ENCODE measurements at places on chromosomes 5 and 9. TPM values are rescaled to one million over a fixed set of nuclear protein-coding genes. Genes with fewer than 3 reads are reported as not detected.

DNA sequence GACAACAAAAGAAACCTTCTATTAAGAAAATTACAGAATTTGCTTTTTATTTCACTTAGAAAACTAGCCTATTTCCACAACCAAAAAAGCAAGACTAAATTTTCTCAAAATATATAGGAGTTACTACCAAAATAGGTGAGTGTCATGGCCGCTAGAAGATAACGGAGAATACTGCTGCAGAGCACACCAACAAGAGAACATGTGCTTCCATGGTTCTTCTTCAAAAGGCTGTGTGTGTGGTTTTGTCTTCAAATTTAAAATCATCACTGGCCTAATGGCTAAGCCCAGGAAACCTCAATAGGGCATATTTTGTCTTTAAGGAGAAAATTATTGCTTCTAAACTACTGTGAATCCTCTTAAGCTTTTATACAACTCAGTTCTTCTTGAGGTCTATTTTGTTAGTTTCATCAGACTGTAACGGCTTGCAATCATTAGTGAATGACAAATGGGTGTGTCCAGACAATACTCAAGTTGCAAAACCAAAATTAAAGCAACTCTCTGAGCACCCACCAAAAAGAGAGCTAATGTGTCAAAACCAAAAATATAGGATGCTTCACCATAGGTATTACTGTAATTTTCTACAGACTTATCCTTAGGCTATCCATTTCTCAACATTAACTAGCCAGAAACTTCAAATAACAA is 3.3 kb downstream of the SETX start:
- no peak for DNase-seq

DNA sequence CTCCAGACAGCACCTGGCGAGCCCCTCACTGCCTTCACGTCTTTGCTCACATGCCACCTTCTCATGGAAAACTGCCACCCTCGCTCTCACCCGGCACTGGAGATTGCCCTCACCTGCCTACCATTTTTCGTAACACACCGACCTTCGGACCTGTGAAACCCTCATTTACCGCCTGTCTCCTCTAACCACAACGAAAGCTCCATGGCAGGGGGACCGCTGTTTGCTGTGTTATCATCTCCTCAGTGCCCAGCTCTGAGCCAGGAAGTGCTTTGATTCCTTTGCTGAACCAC is 109.2 kb upstream of the PHYKPL start:
- DNase-seq = no peak

DNA sequence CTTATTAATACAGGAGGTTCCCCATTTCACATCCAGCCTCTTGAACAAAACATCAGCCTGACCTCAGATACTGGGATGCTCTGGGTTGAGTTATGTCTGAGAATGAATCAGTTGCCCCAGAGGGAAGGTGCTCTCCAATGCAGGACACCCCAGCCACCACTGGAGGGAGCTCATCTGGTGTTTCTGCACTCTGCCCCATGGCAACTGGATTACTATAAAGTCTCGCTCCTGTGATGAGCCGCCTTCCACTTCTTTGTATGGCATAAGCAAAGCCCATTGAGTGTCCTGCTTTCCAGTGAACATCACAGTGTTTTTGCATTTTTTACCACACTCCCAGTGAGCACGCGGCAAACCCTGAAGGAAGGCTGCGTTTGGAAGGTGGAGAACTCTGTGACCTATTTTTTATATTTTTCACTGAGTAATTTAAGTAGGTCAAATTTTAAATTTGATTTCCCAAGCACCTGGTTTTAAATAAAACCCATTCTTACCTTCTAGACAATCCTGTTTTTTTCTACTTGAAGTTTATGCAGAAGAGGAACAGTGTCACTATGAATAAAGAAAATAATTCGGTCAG is 176.9 kb upstream of the WWC1 start:
- no peak for DNase-seq

GRCh38 chr5:80355686-80356085 is 35.9 kb downstream of the SPZ1 start:
- no peak for DNase-seq

GRCh38 chr5:86115164-86115563 is 502.6 kb upstream of the COX7C start:
- no peak for DNase-seq

GRCh38 chr5:178522361-178522760 is 67.8 kb downstream of the COL23A1 start:
- DNase-seq = no peak

DNA sequence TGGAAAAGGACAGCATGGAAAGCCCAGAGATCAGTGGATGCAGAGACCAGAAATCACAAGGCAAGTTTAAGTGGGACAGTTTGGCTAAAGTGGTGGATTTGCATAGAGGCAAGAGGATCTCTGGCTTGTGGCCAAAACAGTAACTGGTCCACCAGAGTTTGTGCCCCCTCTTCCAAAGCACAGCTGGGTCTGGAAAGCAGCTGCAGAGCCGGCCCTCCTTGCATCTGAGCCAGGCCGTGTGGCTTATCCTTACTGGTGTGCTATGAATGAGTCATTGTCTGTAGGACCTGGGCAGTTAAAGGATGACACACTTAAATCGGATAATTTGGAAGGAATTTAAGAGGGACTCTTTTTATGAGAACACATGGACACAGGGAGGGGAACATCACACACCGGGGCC is 146.6 kb downstream of the PIP5K1B start:
- DNase-seq = peak; percentile 51

DNA sequence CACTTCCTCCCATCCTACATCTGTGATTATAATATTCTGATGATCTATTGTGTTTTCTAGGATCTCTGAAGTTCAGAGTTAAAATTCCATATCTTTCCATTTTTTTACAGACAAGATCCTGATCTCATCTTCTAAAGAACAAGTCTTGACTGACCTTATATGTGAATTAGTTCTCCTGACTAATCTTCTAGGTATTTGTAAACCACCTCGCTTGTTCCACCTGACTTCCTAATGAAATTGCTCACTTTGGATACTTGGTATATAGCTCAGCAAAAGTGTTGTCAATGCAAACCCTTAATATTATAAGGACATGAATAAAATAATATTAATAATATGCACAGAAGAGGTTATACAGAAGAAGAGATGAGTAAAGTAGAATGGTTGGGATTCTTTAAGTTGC is 68.2 kb upstream of the NR4A3 start:
- no peak for DNase-seq

- DNase-seq = no peak
Observed at GRCh38 chr5:16061163-16061562, 118.4 kb downstream of the MARCHF11 start.

GRCh38 chr5:132812781-132813598 is at the start of gene SOWAHA:
TSS of gene SOWAHA (plus strand) at chr5:132813302. CDS start at chr5:132813622, 320 bp downstream.
- no peak for DNase-seq

- no peak for DNase-seq
Observed at GRCh38 chr5:123610209-123610608, 98.2 kb downstream of the CSNK1G3 start.

DNA sequence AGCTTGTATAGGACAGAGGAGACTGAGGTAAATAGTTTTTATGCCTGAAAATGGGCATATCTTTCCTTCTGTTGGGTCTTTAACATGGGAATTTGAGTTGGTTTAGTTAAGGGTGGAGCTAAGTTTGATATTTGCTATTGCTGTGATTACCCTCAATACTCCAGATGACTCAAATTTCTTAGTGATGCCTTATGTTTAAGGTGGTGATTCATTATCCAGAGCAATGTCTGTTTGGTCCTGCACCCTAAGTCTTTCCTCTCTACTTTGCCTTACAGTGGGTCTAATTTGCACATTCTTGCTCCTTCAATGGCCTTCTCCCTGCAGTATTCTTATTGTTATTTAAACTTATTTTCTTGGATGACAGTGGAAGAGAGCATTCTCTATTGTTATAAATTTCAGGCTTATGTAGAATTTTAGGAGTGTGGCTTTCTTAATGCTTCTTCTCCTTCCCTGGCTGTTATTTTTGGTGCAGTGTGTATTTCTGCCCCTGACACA is 312.9 kb upstream of the RPS23 start:
- no peak for DNase-seq

GRCh38 chr9:89811886-89812450 is 207.2 kb downstream of the GADD45G start:
- DNase-seq = no peak

DNA sequence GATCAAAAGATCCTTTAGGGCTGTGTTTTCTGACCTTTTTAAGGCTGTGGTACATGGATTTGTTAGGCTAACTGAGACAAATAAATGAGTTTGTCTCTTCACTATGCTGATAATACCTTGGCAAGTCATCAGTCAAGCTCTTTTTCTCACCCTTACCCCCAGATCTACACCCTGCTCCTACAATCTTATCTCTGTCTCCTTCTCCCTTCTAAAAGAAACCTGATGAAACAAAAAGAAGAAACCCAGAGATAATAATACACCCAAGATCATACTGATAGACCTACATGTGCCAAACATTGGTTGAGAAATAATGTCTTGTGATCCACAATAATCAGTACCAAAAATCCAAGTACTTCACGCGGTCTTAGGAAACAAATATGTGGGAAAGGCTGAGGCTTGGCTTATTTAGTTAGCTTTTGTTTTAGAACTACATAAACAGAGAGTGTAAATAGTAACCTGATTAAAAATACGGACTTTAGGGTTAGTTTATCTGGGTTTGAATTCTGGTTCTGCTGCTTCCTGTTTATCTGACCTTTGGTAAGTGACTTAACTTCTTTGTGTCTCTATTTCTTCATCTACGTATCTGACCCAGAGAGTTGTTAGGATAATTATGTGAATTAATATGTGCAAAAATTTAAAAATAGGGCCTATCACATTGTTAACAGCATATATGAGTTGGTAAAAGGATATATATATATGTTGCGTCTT is 24.8 kb upstream of the PDCD1LG2 start:
- DNase-seq = no peak

DNA sequence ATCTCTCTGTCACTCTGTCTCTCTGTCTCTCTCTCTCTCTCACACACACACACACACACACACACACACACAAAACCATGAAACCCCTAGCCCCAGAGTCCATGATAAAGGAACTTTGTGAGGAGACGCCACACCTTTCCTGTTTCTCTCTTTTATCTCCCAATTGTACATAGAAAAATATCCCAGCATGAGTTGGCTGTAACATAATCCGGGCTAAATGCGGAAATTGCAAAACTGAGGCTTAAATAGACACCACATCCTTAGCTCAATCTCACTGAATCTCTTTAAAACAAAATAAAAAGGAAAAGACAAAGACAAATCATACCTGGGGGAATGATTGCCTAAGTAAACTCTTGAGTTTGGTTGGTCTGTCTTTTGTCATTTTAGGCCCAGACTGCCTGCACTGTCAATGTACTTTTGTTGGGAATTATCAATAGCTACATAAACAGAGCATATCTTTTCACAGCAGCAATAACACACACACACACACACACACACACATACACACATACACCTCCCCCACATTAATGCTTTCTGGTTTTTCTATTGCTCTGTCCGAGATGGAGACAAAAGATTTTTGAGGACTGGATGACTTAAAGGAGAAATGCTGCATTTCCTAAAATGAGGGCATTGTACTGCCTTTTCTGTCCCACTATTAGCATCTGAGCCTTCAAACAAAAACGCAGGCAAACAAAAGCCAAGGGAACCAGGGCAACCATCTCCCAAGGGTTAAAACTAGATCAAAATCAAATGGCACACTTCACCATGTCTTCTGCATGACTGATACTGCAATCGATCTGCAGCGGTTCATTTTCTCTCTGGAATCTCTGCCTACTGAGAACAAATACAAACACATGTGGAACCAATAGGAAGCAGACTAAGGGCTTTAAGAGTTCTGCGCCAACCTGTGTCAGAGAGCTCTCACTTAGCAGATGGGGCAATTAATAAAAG is 321.5 kb downstream of the NFIB start:
- DNase-seq = peak; percentile 53

DNA sequence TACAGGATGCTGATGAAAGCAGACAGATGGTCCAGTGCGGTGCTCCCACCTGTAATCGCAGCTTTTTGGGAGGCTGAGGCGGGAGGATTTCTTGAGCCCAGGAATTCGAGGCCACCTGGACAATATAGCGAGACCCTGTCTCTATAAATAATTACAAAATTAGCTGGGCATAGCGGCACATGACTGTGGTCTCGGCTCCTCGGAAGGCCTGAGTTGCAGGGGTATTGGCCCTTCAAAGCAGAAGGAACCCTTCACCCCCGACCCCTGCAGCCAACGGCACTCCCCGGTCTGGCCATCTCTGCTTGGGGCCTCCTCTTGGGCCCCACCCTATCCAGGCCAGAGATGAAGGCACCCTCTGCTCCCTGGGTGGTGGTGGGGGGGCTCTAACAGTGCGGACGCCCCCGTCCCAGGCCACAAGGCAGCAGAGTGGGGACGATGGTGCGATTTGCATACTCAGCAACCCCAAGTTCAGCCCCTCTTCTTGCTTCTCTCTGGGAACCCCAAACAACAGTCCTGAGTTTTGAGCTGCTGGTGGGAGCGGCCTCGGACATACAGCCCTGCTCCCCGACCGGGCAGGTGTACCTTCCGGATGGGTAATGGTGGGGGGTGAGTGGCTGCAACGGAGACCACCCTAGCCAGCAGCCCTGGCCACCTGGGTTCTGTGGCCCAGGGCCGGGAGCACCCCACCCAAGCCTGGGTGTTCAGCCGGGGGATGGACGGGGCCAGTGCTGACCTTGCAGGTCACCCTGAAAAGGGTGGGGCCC is 50.7 kb downstream of the NACC2 start:
- DNase-seq = no peak

- no peak for DNase-seq
Observed at GRCh38 chr9:100999906-101000544, 28.5 kb upstream of the PLPPR1 start.

GRCh38 chr9:14399756-14400657 is 86.1 kb upstream of the NFIB start:
- peak; percentile 39 for DNase-seq

- DNase-seq = no peak
Observed at GRCh38 chr5:171623551-171624097, 162.0 kb upstream of the SMIM23 start.

DNA sequence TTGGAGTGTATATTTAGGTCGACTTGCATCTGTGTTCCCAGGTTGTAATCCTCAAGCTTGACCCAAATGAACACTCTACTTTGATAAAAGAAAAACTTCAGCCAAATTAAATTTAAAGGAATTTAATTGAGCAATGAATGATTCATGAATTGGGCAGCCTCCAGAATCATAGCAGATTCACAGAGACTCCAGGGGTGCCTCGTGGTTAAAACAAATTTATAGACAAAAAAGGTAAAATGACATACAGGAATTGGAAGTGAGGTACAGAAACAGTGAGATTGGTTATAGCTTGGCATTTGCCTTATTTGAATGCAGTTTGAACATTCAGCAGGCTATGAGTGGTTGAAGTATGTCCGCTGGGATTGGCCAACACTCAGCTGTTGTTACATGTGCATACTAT is 21.6 kb upstream of the SPATA31D4 start:
- no peak for DNase-seq

GRCh38 chr5:136212252-136212721 is 19.3 kb upstream of the SMIM32 start:
- peak; percentile 50 for DNase-seq

DNA sequence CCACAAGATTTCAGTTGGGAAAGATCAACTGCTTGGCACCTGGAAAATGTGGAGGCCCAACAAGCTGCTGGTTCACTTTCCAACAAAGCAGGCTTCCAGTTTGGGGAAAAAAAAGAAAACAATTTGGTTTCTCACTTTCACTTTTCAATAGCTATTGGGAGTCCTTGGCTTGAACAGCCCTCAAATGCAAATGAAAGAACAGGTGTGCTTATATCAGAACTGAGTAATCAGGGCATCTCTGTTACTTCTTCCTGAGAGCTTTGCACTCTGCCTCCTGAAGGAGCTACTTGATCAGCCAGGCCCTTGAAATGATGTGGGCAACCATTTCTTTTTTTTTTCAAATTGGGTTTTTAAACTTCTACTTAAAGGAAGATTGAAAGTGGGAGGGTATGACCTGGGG is 73.5 kb downstream of the MFAP3 start:
- no peak for DNase-seq

GRCh38 chr9:131423171-131423581 is 29.3 kb downstream of the PRRC2B start:
- peak; percentile 83 for DNase-seq

Gene PLAA
- 16.8 TPM for total RNA-seq

Gene CD180
- 0.66 TPM for total RNA-seq

All from muscle of leg (tissue), 16 donors.